ENCODE measurements at places on chromosomes 4 and X.

- peak; percentile 4 for DNase-seq
These were observed 30.5 kb upstream of the TCEAL4 start for GRCh38 chrX:103554687-103555424.

DNA sequence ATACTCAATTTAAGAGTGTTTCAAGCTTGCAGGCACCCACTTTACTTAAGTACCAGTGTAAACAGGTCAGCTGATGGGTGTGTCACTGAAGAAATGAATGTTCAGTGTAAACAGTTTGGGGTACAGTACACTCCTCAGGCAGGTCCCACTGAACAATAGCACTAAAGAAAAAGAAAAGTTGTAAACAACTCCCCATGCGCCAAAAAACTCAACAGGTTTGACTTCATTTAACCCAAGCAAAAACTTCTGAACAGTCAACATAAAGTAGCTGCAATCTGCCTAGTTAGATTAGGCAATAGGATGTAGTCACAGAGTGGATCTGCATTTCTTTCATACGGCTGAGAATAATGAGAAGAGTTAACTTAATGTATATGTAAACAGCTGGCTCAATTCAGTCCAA lies 93.2 kb downstream of the FAM13A start:
- DNase-seq: no peak

DNA sequence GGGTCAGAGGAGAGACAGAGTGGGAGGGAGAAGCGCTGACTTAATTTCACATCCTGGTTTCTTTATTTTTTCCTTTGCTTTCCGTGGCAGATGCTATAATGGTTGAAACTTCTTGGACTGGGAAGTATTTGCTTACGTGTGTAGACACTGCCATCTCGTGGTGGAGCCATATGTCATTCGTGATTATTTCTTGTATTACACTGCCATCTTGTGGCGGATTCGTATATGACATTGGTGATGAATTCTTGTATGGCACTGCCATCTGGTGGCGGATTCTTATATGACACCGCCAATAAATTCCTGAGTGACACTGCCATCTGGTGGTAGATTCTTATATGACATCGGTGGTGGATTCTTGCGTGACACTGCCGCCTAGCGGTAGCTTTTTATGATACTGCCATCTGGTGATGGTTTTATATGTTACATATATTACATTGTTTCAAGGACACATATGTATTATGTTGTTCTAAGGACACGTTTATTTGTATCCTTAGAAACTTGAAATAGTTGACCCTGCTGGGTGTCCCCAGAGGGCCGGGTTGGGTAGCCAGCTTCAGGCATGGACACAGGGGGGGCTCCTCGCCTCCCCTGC lies 37.3 kb upstream of the CLCN4 start:
- DNase-seq: peak; percentile 28

DNA sequence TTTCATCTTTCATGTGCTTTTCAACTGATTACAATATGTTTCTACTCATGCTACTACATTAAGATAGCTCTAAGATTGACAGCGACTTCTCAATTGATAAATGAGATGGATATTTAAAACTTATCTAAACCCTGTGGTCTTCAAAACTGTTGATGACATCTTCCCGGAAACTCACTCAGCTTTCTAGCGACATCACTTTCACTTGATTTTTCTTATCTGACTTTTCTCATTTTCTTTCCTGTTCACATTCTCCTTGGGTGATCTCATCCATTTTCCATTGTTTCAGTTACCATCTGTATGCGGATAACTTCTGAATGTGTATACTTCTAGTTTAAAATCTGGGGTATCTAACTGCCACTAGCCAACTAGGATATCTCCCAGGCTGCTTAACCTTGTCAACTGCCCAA lies 3.1 kb downstream of the POLR2B start:
- no peak for DNase-seq

DNA sequence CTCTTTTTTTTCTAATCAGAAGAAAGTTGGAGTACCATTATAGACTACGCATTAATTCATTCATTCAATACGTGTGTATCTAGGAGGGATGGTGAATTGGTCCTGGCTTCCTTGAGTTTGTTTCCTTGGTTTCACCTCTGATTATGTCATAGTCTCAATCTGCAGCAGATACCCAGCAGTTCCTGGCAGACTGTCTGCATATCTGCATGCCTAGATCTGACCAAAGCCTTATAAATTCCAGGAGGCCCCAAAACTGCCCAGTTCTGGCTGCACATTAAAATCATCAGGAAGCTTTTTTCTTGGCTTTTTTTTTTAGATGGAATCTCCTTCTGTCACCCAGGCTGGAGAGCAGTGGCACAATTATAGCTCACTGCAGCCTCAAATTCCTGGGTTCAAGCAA lies 27.2 kb upstream of the SLC34A2 start:
- no peak for DNase-seq

- DNase-seq: no peak
These were observed 203.8 kb upstream of the HS3ST1 start for GRCh38 chr4:11632483-11632882.

DNA sequence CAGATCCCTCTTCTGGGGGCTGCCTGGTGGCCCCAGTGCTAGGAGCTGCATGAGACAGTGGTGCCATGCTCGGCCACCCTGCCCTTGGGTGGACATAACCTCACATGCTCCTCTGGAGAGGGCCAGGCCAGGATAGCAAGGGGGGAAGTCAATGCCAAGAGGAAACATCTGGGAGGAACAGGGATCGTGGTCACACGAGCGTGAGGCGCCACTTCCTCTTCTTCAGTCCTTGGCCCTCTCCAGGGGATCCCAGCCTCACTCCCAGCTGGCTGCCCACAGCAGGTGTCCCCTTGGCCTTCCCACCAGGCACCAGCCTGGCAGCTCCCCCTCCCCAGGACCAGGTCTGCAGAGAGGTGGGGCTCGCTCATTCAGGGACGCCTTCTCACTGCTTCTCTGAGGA lies 28.6 kb downstream of the TBC1D14 start:
- no peak for DNase-seq

DNA sequence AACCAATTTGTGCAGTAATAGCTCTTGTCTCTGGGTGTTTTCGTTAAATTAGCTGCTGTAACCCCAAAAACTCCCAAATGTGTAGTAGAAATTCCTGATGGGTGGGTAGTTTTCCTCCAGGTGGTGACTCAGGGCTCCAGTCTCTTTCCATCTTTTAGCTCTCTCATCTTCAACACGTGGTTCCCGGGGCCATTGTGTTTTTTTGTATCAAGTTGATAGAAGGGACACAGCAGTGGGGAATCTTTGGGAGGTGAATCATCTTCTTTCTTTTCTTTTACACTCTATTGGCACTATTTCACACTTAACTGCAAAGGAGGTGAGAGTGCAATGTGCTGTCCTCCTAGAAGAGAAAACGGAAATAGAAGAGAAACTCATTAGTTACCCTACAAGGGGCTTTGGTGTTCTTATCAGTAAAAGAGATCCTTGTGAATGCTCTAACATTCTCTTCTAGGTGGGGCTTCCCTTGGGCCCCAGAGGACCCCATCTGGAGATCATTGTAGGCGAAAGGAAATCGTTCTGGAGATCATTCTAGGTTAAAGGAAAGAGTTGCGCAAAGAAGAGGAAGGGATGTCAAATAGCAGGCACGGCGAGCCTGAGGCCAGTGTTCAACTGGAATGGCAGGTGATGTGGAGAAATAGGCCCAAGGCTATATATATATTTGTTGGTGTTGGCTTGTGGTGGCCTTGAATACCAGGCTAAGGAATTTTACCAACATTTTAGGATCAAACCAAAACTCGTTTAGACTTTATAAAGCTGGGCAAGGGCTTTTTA lies 68.2 kb upstream of the ACSL1 start:
- DNase-seq: no peak

DNA sequence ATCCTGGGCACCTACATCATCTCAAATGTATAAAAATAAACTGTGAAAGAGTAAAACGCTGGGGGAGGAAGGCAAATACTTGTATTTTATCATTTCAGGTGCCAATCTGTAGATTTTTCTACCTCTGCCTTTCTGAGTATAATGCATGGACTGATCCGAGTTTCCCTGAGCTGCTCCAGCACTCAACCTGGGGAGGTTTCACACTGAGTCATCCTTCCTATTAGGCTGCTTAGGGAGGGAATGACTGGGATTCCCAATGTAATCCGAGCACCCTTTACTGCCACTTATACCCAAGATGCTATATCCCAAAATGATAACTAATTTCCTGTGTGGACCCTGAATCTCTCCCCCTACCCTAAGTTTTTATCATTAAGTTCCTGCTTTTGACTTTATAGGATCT lies 126.6 kb downstream of the HNRNPD start:
- DNase-seq: no peak

GRCh38 chr4:89125901-89126782 lies 14.8 kb downstream of the TIGD2 start:
- DNase-seq: no peak

DNA sequence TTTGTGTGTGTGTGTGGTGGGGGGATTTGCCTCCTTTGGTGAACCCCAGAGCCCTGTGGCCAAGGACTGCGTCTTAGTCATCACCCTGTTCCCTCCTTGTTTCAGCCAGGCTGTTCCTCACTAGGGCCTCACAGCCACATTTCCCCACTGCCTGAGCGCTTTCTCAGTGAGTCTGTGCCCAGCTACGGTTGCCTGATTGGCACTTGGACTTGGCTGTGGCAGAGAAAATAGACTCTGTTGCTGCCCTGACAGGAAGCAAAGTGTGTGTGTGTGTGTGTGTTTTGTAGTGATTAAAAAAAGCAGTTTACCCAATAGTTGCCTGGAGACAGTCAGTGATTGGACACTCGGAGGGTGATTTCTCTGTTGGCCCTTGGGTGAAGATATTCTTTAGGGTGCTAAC lies 113.0 kb downstream of the UCHL1 start:
- no peak for DNase-seq

DNA sequence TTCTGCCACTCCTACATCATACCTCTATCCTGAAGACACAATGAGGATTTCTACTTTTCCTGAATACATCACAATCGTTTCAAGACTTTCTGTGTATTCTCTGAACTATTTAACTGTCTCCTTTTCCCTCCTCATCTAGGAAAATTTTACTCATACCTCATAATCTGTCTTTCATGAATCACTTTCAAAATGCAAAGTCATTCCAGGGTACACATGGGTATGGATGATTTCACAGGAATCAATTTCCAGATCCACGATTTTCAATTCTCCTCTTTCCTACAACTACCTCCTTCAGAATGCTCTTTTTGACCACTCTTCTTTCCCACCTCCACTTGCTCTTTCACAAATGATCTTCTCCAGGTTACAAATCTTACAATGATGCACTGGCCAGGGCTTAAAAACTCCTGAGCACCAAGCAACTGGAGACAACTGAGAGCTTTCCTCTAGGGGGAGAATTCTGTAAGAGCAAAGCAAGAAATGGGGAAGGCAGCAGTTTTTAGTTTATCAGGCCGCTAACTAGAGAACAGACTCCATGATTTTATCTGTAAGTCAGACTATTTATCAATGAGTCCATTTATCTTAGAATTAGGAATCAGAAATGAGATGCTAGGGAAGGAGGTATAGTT lies 116.4 kb downstream of the PPP3CA start:
- DNase-seq: no peak

- DNase-seq: no peak
These were observed 1456.6 kb downstream of the STIM2 start for GRCh38 chr4:28317221-28317620.

DNA sequence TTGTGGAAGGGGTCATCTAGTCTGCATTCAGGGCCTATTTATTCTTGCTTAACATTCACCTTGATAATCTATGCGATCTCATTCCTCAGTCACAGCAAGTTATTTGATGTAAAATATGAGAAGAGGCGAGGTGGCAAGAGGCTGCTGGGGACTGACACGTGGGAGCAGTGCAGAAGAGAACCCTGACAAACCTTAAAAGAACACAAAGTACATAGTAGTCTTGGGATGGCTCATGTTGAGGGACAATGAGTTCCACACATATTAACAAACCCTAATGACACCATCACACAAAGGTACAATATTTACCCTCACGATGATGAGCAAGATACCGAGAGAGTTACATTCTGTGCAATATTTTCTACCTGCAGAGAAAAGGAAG lies 57.5 kb downstream of the MAML3 start:
- DNase-seq: no peak

DNA sequence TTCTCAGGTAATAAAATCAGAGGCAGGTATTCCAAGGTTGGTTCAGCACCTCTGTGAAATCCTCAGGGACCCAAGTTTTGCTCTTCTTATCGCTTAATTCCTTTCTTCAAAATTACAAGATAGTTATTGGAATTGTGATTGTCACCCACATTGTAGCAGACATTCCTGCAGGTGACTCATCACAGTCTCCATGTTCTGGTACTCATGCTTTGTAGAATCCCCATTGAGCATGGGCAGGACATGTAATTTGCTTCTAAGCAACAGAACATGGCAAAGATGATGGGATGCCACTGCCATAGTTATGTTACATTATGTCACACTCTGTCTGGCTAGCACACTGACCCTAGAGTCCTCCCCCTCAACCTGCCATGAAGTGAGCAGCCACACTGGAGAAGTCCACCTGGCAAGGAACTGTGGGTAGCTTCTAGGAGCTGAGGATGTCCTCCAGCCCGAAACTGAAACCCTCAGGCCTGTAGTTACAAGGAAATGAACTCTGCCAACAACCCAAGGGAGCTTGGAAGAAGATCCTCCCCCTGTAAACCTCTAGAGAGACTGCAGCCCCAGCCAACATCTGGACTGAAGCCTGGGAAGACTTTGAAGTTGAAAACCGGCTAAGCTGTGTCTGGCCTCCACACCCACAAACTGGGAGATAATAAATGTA lies 58.3 kb upstream of the GUCY1A1 start:
- no peak for DNase-seq

DNA sequence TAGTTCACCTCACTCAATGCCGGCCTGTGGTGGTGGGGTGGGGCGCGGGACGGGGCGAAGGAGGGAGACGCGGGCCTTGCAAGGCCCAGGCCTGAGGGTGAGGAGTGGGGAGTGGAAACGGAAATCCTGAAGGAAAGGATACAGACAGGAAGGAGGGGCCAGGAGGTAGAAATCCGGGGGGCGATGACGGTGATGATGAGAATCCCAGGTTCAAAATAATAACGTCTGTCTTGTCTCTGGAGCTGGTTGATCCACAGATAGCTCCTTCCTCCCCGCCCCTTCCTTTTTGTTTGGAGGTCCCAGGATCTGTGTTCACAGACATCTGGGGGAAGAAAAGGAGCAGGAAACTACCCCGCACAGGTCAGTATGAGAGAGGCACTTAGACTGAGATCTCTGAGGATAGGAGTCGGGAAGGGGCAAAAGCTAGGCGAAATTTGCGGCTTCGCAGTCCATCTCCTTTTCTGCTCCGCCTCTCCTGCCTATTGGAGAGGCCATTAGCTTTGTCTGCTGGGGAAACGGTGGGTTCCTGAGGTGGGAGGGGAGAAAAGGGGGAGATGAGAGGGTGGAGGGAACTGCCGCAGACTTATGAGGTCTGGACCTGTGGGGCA lies 746 bp downstream of the TCEAL7 start:
- DNase-seq: no peak

- no peak for DNase-seq
These were observed 1.8 kb downstream of the FGFR3 start for GRCh38 chr4:1794809-1795298.

GRCh38 chr4:26194764-26195163 lies 126.0 kb upstream of the RBPJ start:
- no peak for DNase-seq

All from stimulated activated CD8-positive, alpha-beta memory T cell treated with anti-CD3 and anti-CD28 coated beads, Interleukin-15, amount 100 ng/mL, for 4 hours (primary cell).